Fibroblast of the conjunctiva (primary cell): ENCODE measurements at places on chromosomes 13 and 19.

- no peak for DNase-seq
These were observed 83.4 kb downstream of the UBL3 start for GRCh38 chr13:29767006-29767405.

DNA sequence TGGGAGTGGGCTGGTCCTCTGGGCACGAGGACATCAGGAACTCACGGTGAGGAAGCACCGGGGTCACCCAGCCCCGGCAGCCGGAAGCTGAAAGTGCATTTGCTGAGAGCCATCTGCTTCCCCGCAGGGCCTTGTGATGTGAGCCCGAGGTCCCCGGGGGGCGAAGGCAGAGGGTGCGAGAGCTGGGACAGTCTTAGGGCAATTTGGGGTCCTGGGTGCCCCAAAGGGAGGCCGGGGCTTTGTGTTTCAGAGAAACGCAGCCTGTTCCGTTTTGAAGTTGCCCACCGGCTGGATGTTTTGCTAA lies 4.8 kb downstream of the F2RL3 start:
- DNase-seq = no peak

- DNase-seq = no peak
These were observed 135.6 kb upstream of the TSC22D1 start for GRCh38 chr13:44711706-44712105.

DNA sequence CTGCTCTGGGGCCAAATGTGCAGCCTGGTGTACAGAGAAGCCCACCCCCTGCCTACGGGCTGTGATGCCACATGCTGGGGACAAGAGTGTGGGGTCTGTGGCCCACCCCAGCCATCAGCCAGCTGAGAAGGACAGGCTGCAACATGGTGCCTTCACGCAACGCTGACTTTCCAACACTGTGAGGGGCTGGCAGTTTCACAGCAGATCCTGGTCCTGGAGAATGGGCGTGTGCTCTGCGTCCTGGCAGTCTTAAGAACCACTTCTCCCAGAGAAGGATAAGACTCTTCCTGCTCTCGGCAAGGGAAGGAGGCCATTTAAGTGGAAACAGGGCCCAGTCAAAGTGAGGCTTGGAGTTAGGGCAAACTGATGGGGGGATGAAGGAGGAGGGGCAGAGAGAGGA lies 4.6 kb downstream of the LRRC4B start:
- no peak for DNase-seq

- DNase-seq = no peak
These were observed at the start of gene FAM124A for GRCh38 chr13:51222037-51222685. Gene FAM124A, plus strand, starts transcription at chr13:51222398. Its CDS starts 104 bp downstream, at chr13:51222502.
